Vagina (tissue), 2 donors: ENCODE measurements at places on chromosomes 5 and 9. TPM values are rescaled to one million over a fixed set of nuclear protein-coding genes. Genes with fewer than 3 reads are reported as not detected.

Gene ANKRD20A1
- 18.2 TPM for total RNA-seq

Gene DRD1
- not detected for total RNA-seq

DNA sequence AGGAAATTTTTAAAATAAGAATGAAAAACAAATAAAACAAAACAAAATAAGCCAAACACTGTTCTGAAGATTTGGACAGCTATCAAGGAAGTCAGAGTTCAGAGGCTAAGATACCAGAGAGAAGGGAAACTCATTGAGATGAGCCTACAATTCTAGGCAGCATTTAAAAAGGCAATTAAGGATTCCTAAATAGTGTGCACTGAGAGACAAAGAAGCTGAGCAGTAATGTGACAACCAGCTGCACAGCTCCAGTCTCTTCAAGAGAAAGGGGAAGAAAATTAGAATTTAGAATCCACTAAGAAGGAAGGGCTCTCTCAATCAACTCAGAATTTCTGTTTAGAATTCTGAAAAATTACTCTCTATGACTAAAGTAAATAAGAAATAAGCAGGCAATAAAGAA, 246.7 kb upstream of the COX7C start:
- H3K4me1 ChIP-seq: no peaks in the 10 kb centered on the region
- no peak for DNase-seq
- H3K27me3 ChIP-seq: no peaks in the 10 kb centered on the region
- H3K27ac ChIP-seq: no peak overlapping the region
- no peak overlapping the region for H3K4me3 ChIP-seq

DNA sequence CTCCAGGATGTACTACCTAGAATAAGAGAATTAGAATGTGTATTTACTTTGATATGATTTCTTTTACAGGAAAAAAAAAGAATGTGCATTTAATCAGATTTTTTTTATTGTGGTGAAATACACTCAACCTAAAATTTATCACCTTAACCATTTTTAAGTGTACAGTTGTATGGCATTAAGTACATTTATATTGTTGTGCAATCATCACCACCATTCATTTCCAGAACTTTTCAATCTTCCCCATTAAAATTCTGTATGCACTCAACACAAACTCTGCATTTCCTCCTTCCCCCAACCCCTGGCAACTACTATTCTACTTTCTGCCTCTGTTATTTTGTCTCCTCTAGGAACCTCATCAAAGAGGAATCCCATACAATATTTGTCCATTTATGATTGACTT, 66.0 kb upstream of the APC start:
- H3K27me3 ChIP-seq: no peaks in the 10 kb centered on the region
- no peaks in the 10 kb centered on the region for H3K4me1 ChIP-seq
- H3K36me3 ChIP-seq: no peaks in the 10 kb centered on the region
- no peak overlapping the region for H3K27ac ChIP-seq
